Activated CD4-positive, alpha-beta memory T cell treated with anti-CD3 and anti-CD28 coated beads, Interleukin-2, amount 10 ng/mL, durations not matched to agents 7 days and 5 days (primary cell): ENCODE measurements at places on chromosomes 5 and 9.

- H3K36me3 ChIP-seq = no peaks in the 10 kb centered on the region
- H3K27ac ChIP-seq = no peak overlapping the region
- peaks cover 7% of the 10 kb centered on the region for H3K4me1 ChIP-seq
- H3K4me3 ChIP-seq = peak overlapping the region; percentile 55
- peaks cover 17% of the 10 kb centered on the region for H3K27me3 ChIP-seq
Measured at GRCh38 chr5:154683101-154683880, 71.9 kb upstream of the LARP1 start.

- DNase-seq = no peak
- no peak overlapping the region for H3K27ac ChIP-seq
- H3K4me3 ChIP-seq = peak overlapping the region; percentile 74
- H3K27me3 ChIP-seq = peaks cover 47% of the 10 kb centered on the region
Measured at GRCh38 chr9:135478191-135478590, 1.4 kb upstream of the PPP1R26 start.

DNA sequence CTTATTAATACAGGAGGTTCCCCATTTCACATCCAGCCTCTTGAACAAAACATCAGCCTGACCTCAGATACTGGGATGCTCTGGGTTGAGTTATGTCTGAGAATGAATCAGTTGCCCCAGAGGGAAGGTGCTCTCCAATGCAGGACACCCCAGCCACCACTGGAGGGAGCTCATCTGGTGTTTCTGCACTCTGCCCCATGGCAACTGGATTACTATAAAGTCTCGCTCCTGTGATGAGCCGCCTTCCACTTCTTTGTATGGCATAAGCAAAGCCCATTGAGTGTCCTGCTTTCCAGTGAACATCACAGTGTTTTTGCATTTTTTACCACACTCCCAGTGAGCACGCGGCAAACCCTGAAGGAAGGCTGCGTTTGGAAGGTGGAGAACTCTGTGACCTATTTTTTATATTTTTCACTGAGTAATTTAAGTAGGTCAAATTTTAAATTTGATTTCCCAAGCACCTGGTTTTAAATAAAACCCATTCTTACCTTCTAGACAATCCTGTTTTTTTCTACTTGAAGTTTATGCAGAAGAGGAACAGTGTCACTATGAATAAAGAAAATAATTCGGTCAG is 176.9 kb upstream of the WWC1 start:
- H3K4me1 ChIP-seq = no peaks in the 10 kb centered on the region
- no peak overlapping the region for H3K27ac ChIP-seq
- peaks cover 7% of the 10 kb centered on the region for H3K27me3 ChIP-seq
- no peaks in the 10 kb centered on the region for H3K36me3 ChIP-seq

DNA sequence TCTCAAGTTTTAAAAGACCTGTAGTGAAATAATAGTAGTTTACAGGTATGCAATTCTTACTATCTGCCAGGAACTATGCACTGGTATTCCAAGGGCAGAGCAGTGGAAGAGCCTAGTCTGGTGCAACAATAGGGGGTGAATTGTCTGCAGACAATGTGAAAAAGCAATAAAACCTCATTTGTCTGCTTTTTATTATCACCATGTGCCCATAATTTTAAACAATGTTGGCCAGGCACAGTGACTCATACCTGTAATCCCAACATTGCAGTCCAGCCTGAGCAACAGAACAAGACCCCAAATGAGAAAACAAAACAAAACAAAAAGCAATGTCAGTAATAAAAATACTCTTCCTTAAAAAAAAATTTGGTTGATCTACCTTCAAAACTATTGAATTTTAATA is 12.2 kb upstream of the SLC44A1 start:
- H3K4me1 ChIP-seq = no peaks in the 10 kb centered on the region
- H3K36me3 ChIP-seq = no peaks in the 10 kb centered on the region
- no peak overlapping the region for H3K27ac ChIP-seq
- DNase-seq = no peak
- H3K4me3 ChIP-seq = no peak overlapping the region

GRCh38 chr9:72322259-72322658 is 42.7 kb downstream of the ZFAND5 start:
- no peak for DNase-seq
- H3K4me3 ChIP-seq = no peak overlapping the region
- H3K27ac ChIP-seq = no peak overlapping the region
- no peaks in the 10 kb centered on the region for H3K4me1 ChIP-seq
- no peaks in the 10 kb centered on the region for H3K36me3 ChIP-seq

GRCh38 chr5:318341-318897 is 3.1 kb upstream of the AHRR start:
- peaks cover 18% of the 10 kb centered on the region for H3K27me3 ChIP-seq
- no peak for DNase-seq
- peaks cover 13% of the 10 kb centered on the region for H3K4me1 ChIP-seq

DNA sequence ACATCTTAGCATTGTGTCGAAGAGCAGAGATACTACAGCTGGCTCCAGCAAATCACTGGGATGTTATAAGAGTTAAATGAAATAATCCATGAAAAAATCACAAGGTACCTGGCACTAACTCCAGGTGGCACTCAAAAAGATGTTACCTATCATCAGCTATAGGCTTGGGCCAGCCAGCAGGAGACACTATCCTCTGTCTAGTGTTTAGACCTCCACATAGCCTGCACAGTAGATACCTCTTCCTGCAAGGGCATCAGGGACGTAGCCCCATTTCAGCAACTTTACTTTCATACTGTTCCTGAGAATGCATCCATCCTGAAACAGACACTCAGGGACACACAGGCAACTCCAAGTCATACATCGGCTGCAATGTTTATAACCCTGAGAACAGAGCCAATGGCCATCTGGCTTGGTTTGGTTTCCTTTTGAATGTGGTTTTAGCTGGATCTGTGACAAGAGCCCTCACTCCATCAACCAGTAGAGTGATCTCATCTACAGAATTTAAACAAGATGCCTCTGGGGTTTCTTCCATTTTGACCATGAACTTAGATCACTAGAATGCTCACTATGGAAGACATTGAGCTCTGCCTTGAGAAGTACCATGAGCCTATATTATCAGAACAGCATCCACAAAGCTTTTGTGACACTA is 69.9 kb downstream of the TLE1 start:
- H3K4me1 ChIP-seq = peaks cover 3% of the 10 kb centered on the region
- DNase-seq = no peak
- no peak overlapping the region for H3K4me3 ChIP-seq
- no peak overlapping the region for H3K27ac ChIP-seq

DNA sequence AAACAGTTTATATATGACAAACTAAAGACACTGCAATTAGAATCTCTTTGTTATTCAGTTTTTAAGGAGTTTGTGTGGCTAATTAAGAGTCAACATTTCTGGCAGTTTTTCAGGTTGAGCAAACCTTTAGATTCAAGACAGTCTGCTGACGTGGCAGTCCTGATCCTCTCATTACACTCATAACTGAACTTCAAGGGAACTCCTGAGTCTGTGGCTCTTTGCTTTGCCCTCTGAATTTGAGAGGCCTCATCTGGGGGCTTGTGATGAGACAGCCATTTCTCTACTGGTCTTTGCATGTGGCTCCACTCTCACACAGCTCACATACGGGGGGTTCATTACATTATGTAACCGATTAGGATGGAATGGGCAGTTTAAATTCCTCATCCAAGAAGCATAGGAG is 182.9 kb upstream of the MEF2C start:
- DNase-seq = peak; percentile 20
- no peaks in the 10 kb centered on the region for H3K36me3 ChIP-seq
- H3K27ac ChIP-seq = no peak overlapping the region

DNA sequence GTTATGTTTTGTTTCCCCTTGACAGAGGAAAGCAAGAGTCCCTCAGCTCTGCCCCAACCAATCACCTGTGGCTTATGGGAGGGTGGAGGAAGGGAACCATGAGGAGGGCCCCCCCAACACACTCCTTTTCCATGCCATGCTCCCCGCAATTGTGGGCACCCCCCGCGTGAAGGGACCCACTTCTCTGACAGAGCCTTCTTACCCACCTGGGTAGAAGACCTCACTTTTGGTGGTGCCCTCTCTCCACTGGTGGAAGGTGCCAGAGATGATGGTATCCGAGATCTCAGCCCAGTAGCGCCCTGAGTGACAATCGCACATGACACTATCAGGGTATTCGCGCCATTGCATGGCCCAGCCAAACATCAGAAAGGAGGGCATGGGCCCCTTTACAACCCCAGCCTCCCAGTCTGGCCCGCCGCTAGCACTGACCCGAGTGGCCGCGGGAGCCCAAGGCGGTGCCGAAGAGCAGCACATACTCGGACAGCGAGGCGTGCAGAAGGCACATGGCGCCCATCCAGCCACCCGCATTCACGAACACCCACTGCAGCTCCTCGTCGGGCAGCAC is 714 bp downstream of the SIGMAR1 start:
- no peak for DNase-seq
- peak overlapping the region; percentile 88 for H3K4me3 ChIP-seq
- H3K4me1 ChIP-seq = peaks cover 42% of the 10 kb centered on the region
- H3K27me3 ChIP-seq = no peaks in the 10 kb centered on the region
- H3K36me3 ChIP-seq = peaks cover 15% of the 10 kb centered on the region

DNA sequence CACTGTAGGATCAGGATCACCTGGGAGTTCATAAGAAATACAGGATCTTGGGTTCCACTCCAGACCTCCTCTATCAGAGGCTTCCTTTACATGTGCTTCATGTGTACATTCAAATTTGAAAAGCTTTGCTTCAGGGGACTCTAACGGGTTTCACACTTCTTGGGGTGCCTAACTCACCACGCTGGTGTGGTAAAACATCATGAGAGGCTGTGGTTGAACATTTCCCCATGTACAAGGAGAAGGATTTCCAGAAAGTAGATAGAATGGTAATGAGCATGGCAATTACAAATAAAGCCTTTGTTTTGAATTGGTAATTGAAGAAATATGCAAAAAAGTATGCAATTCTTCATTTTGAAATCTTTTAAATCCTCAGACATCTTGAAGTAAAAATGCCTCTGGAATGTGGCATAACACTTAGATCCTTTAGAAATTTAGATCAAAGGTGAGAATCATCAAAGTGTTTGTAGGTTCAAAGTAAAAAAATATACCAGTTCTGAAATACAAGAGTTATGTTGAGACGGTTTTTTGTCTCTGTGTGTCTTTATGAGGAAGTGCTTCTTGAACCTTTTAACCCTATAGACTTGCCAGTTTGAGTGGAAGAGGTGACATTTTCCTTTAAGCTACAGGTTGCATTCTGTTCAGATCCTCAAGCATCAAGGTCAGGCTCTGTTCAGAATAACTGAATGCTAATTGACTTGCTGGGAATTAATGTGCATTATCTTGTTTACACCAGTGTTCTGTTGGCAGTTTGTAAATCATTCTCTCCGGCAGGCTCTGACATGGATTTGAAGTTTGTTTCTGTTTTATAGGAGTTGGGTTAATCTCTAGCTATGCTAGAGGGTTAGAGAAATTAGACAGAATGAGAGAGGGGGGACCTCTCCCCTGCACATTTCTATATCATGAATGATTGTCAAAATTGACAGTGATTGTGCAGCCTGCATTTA is 415.3 kb downstream of the MAN2A1 start:
- DNase-seq = no peak
- no peaks in the 10 kb centered on the region for H3K27me3 ChIP-seq
- no peak overlapping the region for H3K4me3 ChIP-seq
- H3K36me3 ChIP-seq = no peaks in the 10 kb centered on the region

GRCh38 chr5:153926201-153926600 is 112.5 kb downstream of the FAM114A2 start:
- H3K36me3 ChIP-seq = no peaks in the 10 kb centered on the region
- no peaks in the 10 kb centered on the region for H3K4me1 ChIP-seq
- DNase-seq = no peak
- H3K4me3 ChIP-seq = no peak overlapping the region

DNA sequence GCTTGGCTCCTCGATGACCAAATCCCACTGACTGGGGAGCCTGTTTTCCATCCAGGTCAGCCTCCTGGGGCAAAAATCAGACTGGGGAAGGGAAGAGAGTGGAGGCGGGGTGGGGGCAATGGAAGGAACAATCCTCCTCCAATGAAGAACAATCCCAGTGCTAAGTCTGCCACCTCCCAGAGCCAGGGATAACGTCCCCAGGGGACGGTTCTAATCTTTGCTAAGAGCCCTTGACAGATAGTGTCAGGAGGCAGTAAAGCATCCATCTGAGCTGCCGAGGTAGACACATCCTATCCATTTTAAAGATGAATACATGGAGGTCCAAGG is 298.5 kb upstream of the MSX2 start:
- DNase-seq = no peak
- no peaks in the 10 kb centered on the region for H3K36me3 ChIP-seq
- H3K27me3 ChIP-seq = no peaks in the 10 kb centered on the region
- no peaks in the 10 kb centered on the region for H3K4me1 ChIP-seq
- H3K4me3 ChIP-seq = no peak overlapping the region

DNA sequence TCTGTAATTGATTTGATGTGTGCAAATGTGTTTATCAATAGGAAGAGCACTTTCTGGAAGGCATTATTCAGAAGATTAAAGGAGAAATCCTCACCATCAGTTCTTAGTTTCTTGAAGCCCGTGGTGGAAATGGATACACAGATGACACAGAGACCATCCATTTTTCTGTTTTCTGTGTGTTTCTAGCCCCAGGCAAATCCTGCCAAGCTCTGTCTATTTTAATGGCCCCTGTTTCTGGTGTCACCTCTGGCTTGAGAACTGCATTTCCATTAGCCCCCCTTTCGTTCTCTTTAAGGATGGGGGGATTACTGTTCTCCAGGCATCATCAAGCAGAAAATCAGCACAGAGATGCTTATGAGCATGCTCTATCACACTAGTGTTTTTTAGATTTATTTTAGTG is 37.3 kb downstream of the DAPK1 start:
- no peak for DNase-seq
- H3K27me3 ChIP-seq = no peaks in the 10 kb centered on the region
- no peaks in the 10 kb centered on the region for H3K36me3 ChIP-seq
- no peak overlapping the region for H3K4me3 ChIP-seq
- H3K4me1 ChIP-seq = peaks cover 8% of the 10 kb centered on the region

GRCh38 chr9:117662651-117663050 is 41.6 kb upstream of the TLR4 start:
- H3K27ac ChIP-seq = no peak overlapping the region
- no peak overlapping the region for H3K4me3 ChIP-seq
- DNase-seq = no peak
- H3K36me3 ChIP-seq = no peaks in the 10 kb centered on the region

DNA sequence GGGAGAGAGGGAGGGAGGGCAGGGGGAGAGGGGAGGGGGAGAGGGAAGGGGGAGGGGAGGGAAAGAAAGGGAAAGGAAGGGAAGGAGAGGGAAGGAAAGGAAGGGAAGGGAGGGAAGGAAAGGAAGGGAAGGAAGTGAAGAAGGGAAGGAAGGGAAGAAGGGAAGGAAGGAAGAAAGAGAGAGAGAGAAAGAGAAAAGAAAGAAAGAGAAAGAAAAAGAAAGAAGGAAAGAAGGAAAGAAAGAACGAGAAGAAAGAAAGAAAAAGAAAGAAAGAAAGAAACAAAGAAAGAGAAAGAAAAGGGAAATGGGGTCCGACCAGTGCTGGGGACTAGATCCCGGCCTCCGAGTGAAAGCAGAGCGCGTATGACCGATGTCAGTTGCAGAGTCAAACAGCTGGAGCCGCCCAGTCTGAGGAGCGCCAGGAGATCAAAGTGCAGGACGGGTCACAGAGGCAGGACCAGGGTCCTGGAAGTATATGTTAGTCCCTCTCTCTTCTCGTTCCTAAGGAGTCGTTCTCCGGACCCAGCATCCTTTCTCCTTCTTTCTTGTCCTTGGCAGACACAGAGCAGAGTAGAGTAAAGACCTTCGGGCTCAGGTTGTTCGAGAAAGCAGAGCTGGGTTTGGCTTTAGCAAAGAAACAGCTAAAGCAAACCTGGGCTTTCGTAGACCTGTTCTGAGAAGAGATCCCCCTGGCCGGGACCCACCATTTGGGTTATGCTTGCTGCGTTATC is 305.4 kb upstream of the MSX2 start:
- H3K4me3 ChIP-seq = peak overlapping the region; percentile 10
- no peaks in the 10 kb centered on the region for H3K36me3 ChIP-seq
- H3K27me3 ChIP-seq = peaks cover 3% of the 10 kb centered on the region
- H3K4me1 ChIP-seq = peaks cover 2% of the 10 kb centered on the region
- no peak overlapping the region for H3K27ac ChIP-seq
- no peak for DNase-seq
